ENCODE measurements at places on chromosomes 16 and 17.

- DNase-seq = no peak
Observed at GRCh38 chr17:72906306-72906705, 186.2 kb downstream of the SLC39A11 start.

DNA sequence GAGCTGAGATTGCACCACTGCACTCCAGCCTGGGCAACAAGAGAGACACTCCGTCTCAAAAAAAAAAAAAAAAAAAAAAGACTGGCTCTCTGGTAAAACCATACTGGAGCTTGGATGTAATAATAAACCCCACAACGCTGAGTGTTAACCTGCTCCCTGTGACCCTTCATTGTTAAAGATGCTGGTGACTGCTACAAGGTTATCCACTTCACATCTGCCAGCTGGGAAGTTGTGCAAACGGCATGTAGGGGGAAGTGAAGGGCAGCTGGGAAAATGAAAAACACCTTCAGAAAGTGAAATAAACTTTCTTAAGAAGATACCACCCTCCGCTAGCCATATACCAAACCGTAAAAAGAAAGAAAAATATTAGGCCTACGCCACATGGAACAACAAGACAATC, 131.0 kb upstream of the NUDT7 start:
- no peak for DNase-seq

GRCh38 chr17:48385319-48385718, 44.7 kb downstream of the SKAP1 start:
- no peak for DNase-seq

- DNase-seq = no peak
Observed at GRCh38 chr17:45170931-45171337, 9.3 kb downstream of the HEXIM2 start.

- DNase-seq = no peak
Observed at GRCh38 chr17:82587234-82588086, 60.8 kb downstream of the WDR45B start.

GRCh38 chr17:62968445-62968923, 2.4 kb downstream of the TANC2 start:
- peak; percentile 40 for DNase-seq

GRCh38 chr16:53080345-53081031, 25.7 kb downstream of the CHD9 start:
- no peak for DNase-seq

GRCh38 chr17:80729016-80729415, 184.4 kb downstream of the RPTOR start:
- no peak for DNase-seq

DNA sequence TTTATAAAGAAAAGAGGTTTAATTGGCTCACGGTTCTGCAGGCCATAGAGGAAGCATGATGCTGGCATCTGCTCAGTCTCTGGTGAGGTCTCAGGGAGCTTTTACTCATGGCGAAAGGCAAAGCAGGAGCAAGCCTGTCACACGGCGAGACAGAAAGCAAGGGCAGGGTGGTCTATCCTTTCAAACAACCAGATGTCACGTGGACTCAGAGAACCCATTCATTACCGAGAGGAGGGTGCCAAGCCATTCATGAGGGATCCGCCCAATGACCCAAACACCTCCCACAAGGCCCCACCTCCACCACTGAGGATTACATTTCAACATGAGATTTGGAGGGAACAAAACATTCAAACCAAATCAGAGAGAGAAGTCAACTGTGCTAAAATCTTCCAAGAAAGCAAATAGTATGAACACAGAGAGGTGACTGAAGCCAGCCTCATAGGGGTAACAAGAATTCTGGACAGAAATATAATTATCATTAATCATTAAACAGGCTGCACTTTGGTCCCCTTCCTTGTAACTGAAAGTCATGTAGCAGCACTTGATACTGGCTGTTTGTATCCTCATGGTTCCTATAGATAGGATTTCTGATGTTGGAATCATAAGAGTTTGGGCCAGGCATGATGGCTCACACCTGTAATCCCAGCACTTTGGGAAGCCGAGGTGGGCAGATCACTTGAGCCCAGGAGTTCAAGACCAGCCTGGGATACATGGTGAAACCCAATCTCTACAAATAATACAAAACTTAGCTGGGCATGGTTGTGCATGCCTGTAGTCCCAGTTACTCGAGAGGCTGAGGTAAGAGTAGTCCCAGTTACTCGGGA, 52.5 kb upstream of the B4GALNT2 start:
- DNase-seq = no peak

DNA sequence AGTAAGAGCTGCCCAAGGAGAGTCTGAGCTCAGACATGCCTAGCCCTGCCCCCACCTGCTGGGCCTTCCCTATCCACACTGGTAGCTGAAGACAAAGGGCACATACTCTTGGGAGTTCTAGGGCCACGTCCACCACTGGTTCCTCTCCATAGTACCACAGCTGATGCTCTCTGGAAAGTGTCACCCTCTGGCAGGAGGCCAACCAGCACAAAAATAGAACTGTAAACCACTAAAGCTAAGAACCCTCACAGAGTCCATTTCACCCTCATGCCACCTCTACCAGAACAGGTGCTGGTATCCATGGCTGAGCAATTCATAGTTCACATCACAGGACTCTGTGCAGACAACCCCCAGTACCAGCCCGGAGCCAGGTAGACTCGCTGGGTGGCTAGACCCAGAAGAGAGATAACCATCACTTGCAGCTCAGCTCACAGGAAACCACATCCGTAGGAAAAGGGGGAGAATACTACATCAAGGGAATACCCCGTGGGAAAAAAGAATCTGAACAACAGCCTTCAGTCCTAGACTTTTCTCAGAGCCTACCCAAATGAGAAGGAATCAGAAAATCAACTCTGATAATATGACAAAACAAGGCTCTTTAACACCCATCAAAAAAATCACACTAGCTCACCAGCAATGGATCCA, 115.3 kb downstream of the CEP112 start:
- DNase-seq = no peak

DNA sequence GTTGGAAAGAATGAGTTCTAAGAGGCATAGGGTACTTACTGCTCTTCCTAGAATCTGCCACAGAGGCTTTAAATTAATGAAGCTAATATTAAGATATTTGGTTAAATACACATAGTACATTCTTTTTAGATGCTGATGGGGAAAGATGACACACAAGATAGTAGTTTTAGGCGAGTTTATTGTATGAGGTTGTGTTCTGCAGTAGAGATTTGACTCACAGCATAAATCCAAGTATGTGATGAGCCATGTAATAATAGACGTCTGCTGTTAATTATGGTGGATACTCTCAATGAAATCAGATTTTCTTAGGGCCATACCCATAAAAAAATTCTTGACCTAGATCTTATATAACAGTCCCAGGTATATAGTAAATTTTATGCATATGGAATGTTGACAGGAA, 8.0 kb downstream of the TNRC6C start:
- no peak for DNase-seq

GRCh38 chr16:66516509-66516807, 33.5 kb downstream of the TK2 start:
- no peak for DNase-seq

DNA sequence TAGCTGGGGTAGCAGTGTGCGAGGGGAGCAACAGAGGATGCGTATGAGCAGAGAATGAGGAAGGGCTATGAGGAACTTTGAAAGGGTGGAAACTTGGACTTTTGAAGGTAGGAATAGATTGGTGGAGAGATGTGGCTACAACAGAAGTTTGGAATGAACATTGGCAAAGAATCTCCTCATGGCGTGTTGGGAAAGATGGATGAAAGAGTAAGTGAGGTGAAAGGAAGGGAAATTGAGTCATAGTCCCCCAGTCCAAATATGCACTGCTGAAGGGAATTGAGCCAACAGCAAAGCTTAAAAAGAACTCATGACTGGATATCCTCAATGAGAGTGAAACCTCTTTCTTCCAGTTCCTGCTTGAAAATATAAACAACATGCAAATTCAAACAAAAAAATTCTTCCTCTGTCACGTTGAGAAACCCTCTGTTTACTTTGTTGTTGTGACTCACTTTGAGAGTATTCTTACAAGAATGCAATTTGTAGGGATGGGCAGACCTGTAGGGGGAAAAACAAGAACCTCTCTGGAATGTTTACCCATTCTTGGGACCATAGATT, 313.2 kb upstream of the KCNJ16 start:
- no peak for DNase-seq

DNA sequence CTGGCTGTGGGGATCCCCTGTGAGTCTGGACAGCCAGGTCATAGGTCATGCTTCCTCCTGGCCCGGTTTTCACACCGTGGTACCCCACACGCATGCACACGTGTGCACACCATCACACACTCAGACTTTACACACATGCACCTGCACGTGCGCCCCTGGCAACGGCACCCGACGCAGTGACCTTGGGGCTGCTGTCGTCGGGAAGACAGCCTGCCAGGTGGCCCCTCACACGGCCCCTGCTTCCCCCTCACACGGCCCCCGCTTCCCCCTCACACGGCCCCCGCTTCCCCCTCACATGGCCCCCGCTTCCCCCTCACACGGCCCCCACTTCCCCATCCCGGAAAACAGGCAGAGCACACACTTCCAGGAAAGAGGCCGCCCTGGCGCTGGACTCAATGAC, 45.1 kb downstream of the CBFA2T3 start:
- no peak for DNase-seq

DNA sequence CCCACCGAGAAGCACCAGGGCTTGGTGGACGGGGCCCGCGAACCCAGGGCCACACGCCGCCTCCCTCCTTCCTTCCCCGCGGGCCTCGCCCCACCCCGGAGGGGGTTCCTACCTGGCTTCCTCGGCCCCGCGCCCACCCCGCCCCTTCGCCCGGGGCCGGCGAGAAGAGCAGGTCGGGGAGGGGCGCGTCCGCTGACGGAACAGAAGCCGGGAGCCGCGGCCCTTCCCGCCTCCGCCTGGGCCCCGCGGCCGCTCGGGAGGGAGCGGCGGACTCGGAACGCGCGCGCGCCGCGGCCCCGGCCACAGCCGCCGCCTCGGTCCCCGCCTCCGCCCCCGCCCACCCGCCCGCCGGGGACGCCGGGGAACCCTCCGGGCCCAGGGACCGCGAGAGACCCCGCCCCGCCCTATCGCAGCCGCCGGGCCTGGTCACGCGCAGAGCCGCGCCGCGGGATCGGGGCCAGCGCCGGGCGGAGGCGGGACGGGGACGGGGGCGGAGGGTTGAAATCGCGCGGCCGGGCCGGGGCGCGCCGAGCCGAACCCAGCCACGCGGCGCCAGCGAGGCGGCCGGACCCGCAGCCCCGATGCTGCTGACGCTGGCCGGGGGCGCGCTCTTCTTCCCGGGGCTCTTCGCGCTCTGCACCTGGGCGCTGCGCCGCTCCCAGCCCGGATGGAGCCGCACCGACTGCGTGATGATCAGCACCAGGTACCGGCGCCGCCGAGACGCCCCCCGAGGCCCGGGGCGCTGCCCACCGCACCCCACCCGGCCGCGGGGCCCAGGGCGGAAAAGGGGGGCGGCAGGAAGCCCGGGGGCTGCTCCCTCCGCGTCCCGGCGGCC, at the start of gene TLCD3A:
Gene TLCD3A, plus strand, starts transcription at position 530 of the 835 bp plus-strand sequence. Its CDS starts 52 bp downstream, at position 582.
- DNase-seq = peak; percentile 60

GRCh38 chr16:12576878-12577277, 226.8 kb downstream of the CPPED1 start:
- DNase-seq = no peak

DNA sequence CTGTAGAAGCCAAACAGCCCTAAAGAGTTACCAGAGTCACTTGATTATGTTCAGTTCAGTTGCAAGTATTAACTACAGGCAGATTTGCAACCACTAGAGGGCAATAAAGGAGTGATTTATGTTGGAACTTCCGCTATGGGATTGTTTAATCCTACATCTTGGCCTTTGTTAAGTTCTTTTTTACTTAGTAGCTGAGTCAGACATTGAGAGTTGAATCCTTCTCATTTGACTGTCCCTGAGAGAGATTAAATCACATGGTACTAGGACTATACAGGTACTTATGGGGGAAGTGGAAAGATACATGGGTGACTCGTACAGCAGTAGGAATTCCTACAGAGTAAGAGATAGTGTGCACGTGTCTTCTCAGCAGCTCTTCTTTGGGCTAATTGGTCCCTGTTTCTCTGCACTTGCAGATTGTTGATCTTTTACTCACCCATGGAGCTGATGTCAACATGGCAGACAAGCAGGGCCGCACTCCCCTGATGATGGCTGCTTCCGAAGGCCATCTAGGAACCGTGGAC, 40.3 kb downstream of the CYB561 start:
- DNase-seq = no peak

DNA sequence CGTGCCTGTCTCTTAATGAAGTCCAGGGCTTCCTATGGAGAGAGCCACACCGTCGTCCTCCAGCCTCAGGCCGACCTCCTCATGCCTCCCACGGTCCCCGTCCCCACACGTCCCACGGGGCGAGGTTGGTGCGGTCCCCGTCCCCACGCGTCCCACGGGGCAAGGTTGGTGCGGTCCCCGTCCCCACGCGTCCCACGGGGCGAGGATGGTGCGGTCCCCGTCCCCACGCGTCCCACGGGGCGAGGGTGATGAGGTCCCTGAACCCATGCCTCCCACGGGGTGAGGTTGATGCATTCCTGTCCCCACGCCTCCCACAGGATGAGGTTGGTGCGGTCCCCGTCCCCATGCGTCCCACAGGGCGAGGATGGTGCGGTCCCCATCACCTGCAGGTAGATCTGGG, 20.9 kb downstream of the GALNS start:
- DNase-seq = no peak

- DNase-seq = no peak
Observed at GRCh38 chr16:50195756-50196155, 42.6 kb downstream of the TENT4B start.

DNA sequence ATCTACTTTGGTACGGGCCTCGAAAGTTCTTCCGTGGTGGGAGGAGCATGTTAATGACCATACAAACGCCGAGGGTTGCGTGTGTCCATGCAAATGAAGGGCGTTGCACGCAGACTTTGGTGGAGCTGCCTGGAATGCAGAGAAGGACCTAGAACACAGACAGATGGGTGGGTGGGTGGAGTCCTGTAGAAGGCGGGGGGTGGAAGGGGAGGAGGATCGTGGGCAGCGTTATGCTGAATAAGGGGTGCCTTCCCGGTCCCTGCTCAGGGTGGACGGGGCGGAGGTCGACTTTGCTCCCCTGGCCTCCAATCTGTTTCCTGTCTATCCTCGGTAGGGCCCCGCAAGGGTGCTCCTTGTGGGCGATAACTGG, 795 bp upstream of the PAQR4 start:
- no peak for DNase-seq

DNA sequence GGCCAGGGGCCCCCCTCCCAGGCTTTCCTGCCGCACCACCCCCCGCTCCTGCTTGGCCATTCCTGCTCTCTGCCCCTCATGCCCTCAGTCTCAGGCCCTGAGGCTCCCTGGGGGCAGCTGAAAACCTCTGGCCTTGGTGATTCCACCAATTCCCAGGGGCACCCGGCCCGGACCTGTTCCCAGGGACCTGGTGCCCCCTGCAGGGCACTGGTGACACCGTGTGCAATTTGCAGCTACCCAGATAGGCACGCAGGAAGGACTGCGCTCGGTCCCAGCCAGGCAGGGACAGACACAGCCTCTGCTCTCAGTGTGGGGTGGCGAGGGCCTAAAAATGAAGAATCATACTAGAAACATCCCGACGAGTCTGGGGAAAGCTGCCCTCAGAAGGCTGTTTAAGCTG, 13.4 kb downstream of the WFDC1 start:
- DNase-seq = peak; percentile 36

- DNase-seq = no peak
Observed at GRCh38 chr17:30368912-30369720, 9.6 kb upstream of the CPD start.
